ENCODE measurements at places on chromosomes 6 and 20. TPM values are rescaled to one million over a fixed set of nuclear protein-coding genes. Genes with fewer than 3 reads are reported as not detected.

GRCh38 chr20:13930281-13930680 lies 60.1 kb downstream of the SEL1L2 start:
- H3K27me3 ChIP-seq, result no peaks in the 10 kb centered on the region
- no peak overlapping the region for H3K4me3 ChIP-seq
- H3K4me1 ChIP-seq, result no peaks in the 10 kb centered on the region
- no peak for DNase-seq

GRCh38 chr6:34233867-34234266 lies 2.8 kb upstream of the HMGA1 start:
- H3K4me3 ChIP-seq, result no peak overlapping the region
- no peak overlapping the region for H3K27ac ChIP-seq
- DNase-seq, result no peak
- H3K27me3 ChIP-seq, result no peaks in the 10 kb centered on the region

DNA sequence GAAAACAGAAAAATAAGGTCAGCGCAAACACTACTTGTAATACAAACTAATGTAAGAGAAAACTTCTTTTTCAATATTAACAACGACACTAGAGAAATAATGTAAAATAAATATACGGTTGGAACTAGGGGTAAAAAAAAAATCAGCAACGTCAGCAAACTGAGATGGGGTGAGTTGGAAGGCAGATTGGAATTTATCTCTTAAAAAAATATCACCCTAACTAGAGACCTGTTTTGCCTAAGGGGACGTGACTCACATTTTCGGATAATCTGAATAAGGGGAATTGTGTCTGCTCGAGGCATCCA lies 705 bp upstream of the UTRN start:
- no peak for DNase-seq
- H3K36me3 ChIP-seq, result no peaks in the 10 kb centered on the region

- H3K27ac ChIP-seq, result no peak overlapping the region
- DNase-seq, result no peak
- H3K27me3 ChIP-seq, result no peaks in the 10 kb centered on the region
- H3K4me3 ChIP-seq, result no peak overlapping the region
- no peaks in the 10 kb centered on the region for H3K4me1 ChIP-seq
- no peaks in the 10 kb centered on the region for H3K36me3 ChIP-seq
Measured at GRCh38 chr6:84062519-84063154, 29.1 kb downstream of the MRAP2 start.

GRCh38 chr6:11947575-11947974 lies 64.5 kb upstream of the HIVEP1 start:
- H3K4me3 ChIP-seq, result no peak overlapping the region
- no peaks in the 10 kb centered on the region for H3K27me3 ChIP-seq
- H3K36me3 ChIP-seq, result no peaks in the 10 kb centered on the region
- DNase-seq, result no peak

- no peak overlapping the region for H3K4me3 ChIP-seq
- H3K4me1 ChIP-seq, result no peaks in the 10 kb centered on the region
- H3K36me3 ChIP-seq, result no peaks in the 10 kb centered on the region
- no peaks in the 10 kb centered on the region for H3K27me3 ChIP-seq
- DNase-seq, result no peak
Measured at GRCh38 chr6:130293800-130294199, 71.0 kb upstream of the SAMD3 start.

DNA sequence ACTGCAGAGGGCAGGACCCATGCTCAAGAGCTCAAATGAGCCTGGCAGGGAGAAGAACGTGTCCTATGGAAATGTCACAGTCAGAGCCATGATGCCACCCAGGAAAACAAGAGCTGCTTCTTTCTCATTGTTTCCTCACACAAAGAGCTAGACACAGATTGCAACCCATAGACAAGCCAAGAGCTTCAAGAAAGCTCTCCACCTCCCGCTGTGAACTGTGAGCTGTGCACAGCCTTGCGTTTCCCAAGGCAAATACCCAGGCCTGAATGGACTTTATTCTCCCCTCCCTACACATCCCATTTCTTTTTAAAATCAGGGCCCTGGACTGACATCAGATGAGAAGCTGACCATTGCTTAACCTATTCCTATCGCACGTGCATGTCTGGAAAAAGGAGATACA lies 388.8 kb downstream of the RNGTT start:
- H3K4me3 ChIP-seq, result no peak overlapping the region
- H3K27me3 ChIP-seq, result no peaks in the 10 kb centered on the region
- no peak for DNase-seq
- no peaks in the 10 kb centered on the region for H3K36me3 ChIP-seq
- H3K4me1 ChIP-seq, result no peaks in the 10 kb centered on the region

DNA sequence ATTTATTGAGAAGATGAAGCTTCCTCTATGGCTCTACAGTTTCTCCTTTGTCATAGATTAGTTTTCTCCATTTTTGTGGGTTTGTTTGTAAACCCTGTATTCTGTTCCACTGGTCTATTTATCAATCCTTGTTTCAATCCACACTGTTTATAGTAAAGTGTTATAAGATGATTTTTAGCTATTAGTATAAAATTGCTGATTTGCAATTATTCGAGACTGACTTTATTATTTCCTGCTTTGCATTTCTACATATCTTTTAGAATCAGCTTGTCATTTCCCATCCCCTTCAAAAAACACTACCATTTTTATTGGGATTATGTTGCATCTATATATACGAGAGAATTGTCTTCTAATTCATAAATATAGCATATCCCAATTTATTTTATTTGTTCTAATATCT lies 325.9 kb upstream of the EPHA7 start:
- no peak for DNase-seq
- H3K4me3 ChIP-seq, result no peak overlapping the region
- no peaks in the 10 kb centered on the region for H3K4me1 ChIP-seq
- H3K36me3 ChIP-seq, result no peaks in the 10 kb centered on the region
- H3K27me3 ChIP-seq, result no peaks in the 10 kb centered on the region
- no peak overlapping the region for H3K27ac ChIP-seq

GRCh38 chr20:44041001-44041400 lies 126.3 kb downstream of the TOX2 start:
- H3K27ac ChIP-seq, result no peak overlapping the region
- H3K27me3 ChIP-seq, result no peaks in the 10 kb centered on the region
- no peak overlapping the region for H3K4me3 ChIP-seq

DNA sequence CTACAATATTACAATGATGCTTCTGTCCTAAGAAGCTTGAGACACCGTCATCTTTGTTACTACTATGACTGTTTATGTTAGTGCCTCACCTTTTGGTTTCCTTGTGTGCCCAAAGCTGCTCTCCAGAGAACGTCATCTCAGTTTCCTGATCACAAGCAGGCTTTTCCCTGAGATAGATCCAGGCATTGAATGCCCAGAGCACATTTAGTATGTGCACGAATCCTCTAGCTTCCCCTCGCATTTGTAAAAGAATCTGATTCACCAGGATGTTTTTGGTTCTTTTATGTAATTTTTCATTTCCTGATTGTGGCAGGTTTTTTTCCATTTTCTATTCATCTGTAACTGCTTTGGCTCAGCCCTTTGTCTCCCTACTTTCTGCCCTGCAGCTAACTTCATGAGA lies 100.2 kb upstream of the TMEM181 start:
- H3K27me3 ChIP-seq, result no peaks in the 10 kb centered on the region
- no peaks in the 10 kb centered on the region for H3K4me1 ChIP-seq
- peaks cover 10% of the 10 kb centered on the region for H3K36me3 ChIP-seq
- no peak overlapping the region for H3K27ac ChIP-seq
- no peak for DNase-seq
- H3K4me3 ChIP-seq, result no peak overlapping the region

- no peaks in the 10 kb centered on the region for H3K27me3 ChIP-seq
- H3K36me3 ChIP-seq, result no peaks in the 10 kb centered on the region
- peaks cover 8% of the 10 kb centered on the region for H3K4me1 ChIP-seq
- no peak overlapping the region for H3K4me3 ChIP-seq
Measured at GRCh38 chr6:108966855-108967755, 118.9 kb downstream of the ARMC2 start.

DNA sequence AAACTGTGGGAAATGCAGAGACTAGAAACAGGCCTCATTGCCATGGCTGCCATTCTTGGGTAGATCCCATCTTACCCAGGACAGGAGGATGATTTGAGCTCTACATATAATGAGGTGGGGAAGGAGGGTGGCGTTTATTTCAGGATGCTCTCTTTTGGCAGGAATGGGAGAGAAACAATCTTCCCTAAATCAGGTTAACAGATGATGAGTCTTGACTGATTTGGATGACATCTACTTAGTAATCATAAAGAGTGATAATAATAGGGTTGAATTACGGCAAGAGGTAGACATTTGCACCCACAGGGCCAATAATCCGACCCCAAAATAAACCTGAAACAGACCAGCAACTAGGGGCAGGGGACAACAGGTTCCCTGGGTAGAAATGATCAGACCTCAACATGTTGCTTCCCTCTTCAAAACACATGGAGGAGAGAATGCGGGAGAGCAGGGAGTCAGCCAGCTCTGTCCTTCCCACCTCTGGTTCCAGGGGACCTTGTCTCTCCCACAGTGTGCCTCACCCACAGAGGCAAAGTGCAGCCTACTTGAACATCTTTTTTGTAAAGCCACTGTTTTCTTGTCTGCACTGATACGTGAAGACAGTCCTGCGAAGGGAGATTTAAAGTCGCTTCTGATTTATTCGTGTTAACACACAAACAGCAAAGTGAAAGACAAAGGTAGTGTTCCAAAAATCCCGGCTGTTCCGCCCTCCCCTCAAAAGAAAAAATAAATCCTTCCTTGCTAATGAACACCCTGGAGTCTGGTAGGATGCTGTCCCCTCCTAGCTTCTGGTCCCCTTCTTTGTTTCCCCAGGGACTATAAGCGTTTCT lies 3.9 kb downstream of the FOXQ1 start:
- DNase-seq, result no peak
- H3K36me3 ChIP-seq, result no peaks in the 10 kb centered on the region
- no peak overlapping the region for H3K27ac ChIP-seq

DNA sequence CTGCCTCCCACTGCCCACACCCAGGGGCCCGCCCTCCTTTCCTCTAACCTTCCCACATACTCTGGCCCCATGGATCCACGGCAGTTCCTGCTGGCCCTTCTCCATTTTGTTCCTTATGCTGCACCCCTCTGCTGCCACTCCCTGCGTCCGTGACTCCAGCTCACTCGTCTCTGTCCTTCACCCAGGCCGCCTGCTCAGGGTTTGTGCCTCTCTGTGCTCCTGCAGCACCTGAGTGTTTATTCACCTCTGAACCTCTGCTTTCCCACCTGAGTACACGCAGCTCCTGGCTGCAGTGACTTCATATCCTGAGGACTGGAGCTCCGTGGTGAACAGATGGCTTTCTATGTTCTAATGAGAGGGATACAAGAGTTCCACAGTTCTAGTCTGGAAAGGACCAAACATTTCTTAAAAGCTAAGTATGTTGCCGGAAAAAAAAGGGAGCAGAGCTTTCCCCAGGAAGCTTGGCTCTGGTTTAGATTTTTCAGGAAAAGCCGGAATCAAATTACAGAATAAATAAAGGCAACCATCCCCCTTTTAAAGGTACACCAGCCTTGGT lies 1.5 kb upstream of the GNRH2 start:
- no peak for DNase-seq
- peak overlapping the region; percentile 32 for H3K4me3 ChIP-seq
- H3K4me1 ChIP-seq, result peaks cover 13% of the 10 kb centered on the region
- no peaks in the 10 kb centered on the region for H3K27me3 ChIP-seq

VWA7 gene
- 3.0 TPM for total RNA-seq

DNA sequence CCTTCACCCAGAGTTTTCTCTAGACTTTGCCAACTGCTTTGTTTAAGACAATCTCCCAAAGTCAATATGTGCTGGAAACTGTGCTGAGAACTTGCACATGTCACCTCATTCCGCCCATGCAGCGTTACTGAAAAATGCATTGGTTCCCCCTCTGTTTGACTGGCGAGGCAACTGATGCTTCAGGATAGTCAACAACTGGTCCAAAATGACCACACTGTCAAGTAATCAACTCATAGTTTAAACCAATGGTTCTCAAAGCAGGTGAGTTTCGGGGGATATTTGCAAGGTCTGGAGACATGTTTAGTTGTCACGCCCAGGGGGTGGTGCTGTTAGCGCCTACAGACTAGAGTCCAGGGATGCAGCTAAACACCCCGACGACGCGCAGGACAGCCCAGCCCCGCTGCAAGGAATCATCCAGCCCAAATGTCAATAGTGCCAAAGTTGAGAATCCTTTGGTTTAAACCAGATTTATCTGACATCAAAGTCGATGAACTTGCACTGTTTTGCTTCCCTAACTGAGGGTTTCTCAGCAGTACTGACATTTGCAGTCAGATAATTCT lies 170.0 kb downstream of the ZNF217 start:
- no peaks in the 10 kb centered on the region for H3K4me1 ChIP-seq
- H3K4me3 ChIP-seq, result no peak overlapping the region
- H3K27ac ChIP-seq, result no peak overlapping the region
- no peaks in the 10 kb centered on the region for H3K27me3 ChIP-seq

GRCh38 chr6:105757512-105758200 lies 328.5 kb upstream of the PRDM1 start:
- DNase-seq, result no peak
- H3K27me3 ChIP-seq, result no peaks in the 10 kb centered on the region
- no peak overlapping the region for H3K4me3 ChIP-seq
- H3K27ac ChIP-seq, result no peak overlapping the region

GRCh38 chr6:34236131-34236442 lies 586 bp upstream of the HMGA1 start:
- DNase-seq, result no peak
- peak overlapping the region; percentile 69 for H3K27ac ChIP-seq
- H3K4me3 ChIP-seq, result peak overlapping the region; percentile 68
- no peaks in the 10 kb centered on the region for H3K36me3 ChIP-seq
- H3K4me1 ChIP-seq, result no peaks in the 10 kb centered on the region

DNA sequence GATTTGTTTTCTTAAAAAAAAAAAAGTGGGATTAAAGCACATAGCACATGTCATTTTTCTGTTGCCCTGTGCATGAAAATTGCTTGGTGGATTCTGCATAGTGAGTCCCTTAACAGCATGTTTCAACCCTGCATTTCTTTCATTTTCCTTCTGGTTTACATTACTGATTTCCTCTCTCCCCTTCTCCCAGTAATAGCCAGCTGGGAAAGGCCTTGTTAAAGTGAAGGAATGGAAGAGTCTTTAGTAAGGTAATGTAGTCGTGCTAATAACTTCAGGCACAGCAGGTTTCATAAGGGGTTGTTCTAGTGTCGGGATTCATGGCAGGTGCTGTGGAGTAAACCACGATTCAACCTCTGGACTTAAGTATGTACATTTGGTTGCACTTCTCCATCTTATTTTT lies 202.4 kb downstream of the FARS2 start:
- no peak overlapping the region for H3K4me3 ChIP-seq
- H3K36me3 ChIP-seq, result no peaks in the 10 kb centered on the region
- H3K27ac ChIP-seq, result no peak overlapping the region
- no peaks in the 10 kb centered on the region for H3K27me3 ChIP-seq
- no peak for DNase-seq
